Peyer's patch (tissue), 4 donors: ENCODE measurements at places on chromosomes 5 and 9.

GRCh38 chr5:148816782-148817181, 9.6 kb upstream of the ADRB2 start:
- no peak for DNase-seq

- DNase-seq: no peak
Observed at GRCh38 chr5:14364096-14364495, 217.5 kb upstream of the OTULINL start.

DNA sequence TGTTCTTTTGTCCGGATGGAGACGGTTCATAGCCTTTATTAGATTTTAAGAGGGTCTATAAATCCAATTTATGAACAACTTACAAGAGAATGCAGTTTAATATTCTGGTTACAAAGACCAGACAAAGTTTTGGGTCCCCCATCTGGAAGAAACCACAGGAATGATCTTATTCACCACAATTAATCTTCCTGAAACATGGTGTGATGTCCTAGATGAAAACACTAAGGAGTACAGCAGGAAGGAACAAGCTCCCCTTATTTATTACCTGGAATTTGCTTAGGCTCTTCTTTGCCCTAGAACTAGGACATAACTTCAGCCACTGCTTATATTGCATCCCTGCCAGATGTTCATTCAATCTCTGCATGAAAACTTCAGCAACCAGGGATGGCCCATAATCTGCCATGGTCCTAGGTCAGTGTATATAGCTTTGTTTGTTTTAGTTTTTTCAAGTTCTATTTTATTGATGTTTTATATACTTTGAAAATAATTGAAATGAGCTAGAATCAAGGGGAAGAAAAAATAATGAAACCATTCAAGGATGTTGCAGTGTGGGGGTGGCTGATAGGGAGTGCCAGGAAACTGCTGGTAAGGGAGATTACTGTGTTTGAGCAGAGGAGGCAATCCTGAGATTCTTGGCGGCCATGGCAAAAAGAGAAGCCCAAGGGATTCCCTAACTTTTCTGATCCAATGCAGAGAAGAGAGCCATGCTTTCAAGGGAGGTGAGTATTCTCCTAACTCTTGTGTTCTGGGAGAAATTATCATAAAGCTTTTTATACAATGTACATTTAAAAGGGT, 16.8 kb downstream of the TXNDC8 start:
- no peak for DNase-seq

- no peak for DNase-seq
Observed at GRCh38 chr5:78490709-78491485, 130.5 kb downstream of the SCAMP1 start.

GRCh38 chr5:135448071-135448739, 1.1 kb upstream of the DCANP1 start:
- DNase-seq: no peak

DNA sequence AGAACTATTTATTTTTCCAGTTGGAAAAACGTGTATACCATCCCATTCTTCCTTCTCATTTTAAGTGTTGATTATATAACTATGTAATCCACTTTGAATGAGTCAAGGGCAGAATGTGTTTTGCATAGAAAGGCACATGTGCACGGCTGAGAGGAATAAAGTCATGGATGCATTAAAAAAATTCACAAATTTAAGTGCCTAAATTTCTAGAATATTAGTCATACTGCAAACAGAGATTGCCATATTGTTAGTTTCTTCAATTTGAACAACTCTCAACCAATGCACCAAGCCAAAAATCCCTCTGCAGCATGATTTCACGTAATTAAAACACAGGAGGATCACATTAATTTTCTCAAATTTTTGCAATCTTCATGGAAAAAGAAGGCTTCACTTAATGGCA, 166.3 kb downstream of the MPDZ start:
- no peak for DNase-seq

GRCh38 chr5:31561946-31562345, 29.8 kb downstream of the C5orf22 start:
- no peak for DNase-seq

- DNase-seq: no peak
Observed at GRCh38 chr5:170757182-170757601, 26.3 kb upstream of the GABRP start.

DNA sequence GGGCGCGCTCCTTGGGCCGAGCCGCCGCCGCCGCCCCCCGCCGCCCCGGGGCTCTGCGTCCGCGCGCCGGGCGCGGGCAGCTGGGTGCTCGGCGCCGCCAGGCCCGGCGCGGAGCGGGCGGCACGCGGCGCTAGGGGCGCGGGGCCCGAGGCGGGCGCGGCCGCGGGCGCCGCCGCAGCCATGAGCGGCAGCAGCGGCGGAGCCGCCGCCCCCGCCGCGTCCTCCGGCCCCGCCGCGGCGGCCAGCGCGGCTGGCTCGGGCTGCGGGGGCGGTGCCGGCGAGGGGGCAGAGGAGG, 351 bp downstream of the TRIO start:
- DNase-seq: no peak

DNA sequence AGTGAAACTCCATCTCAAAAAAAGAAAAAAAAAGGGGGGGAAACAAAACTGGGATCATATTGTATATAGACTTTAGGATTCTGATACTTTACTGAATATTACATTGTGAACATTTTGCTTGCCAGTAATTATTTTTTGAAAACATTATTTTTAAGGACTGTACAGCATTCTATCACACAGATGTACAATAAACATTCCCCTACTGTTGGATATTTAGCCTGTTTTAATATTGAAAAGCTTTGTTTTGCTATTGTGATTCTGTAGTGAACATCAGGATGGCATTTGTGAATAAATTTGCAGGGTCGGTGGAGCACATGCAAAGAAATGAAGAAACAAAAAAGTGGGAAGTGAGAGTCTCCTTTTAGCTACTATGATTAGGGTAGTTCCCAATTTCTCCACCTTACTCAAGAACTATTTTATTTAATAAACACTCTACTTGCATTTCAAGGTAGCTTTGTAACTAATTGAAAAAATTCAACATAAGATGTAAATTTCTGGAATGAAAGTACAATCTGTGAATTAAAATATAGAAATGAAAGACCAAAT, 18.7 kb downstream of the RASGRF2 start:
- DNase-seq: no peak

DNA sequence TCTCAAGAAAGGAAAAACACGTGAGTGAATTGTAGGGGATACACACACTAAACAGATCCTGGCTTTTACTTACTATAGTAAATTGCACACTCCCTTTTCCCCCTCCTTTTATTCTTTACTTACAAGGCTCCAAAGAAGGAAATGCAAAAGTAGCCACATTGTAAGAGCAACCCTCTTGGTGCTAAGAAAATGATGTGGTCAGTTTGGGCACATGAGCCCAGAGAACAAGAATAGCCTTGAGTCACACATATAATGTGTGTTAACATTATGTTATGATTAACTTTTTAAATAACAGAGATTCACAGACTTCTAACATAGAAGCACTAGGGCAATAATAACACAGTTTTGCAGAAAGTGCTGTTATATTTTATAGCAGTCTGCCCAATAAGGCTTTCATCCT, 48.5 kb downstream of the PCSK5 start:
- no peak for DNase-seq

GRCh38 chr5:127409921-127410675, 107.3 kb upstream of the PRRC1 start:
- DNase-seq: no peak

DNA sequence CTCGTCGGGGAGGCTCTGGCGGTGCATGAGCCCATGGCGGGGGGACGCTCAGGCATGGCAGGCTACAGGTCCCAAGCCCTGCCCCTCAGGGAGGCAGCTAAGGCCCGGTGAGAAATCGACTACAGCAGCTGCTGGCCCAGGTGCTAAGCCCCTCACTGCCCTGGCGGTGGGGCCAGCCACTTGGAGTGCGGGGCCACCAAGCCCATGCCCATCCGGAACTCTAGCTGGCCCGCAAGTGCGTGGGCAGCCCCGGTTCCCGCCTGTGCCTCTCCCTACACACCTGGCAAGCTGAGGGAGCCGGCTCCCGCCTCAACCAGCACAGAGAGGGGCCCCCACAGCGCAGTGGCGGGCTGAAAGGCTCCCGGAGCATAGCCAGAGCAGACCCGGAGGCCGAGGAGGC, 1896.9 kb upstream of the CDH6 start:
- DNase-seq: no peak

GRCh38 chr9:113922160-113922559, 46.1 kb downstream of the ZNF618 start:
- DNase-seq: no peak

GRCh38 chr9:26301659-26302058, 590.9 kb downstream of the CAAP1 start:
- DNase-seq: no peak

DNA sequence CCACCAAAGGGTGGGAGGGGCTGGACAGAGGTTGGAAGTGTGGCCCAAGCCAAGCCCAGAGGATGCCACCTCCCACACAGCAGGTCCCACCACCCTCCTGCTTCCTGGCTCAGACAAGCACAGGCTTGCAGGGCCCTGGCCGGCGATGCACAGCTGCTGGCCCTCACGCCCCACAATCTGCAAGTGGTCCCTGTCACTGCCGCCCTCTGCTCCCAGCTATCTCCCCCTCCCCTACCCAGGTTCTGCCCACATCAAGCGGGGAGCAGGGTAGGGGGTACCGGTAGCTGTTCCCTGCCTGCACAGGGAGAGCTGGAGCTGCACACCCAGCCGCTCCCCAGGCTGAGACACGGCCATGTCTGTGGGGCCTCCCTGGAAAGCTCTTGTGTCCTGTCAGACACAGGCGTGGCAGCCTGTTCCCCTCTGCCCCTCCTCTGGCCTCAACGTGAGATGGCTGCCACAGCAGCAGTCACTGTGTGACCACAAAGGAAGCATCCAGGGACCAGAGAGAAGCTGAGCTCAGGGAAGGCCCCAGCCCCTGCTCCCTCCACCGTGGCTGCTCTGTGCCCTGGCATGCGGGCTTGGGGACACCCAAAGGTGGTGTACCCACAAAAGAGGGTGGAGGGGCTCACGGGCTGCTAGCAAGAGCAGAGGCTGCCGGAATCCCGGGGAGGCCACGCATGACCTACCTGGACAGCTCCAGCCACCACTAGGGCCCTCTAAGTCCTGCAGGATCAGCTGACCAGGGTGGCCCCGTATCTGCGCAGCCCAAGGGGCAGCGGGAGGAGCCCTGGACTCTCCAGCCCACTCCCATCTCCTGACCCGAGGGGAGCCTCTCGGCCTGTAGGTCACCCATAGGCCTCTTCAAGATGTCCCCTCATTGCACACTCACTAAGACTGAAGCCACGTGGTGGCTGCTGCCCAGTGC, 10.9 kb upstream of the ZDHHC11 start:
- DNase-seq: no peak

- DNase-seq: no peak
Observed at GRCh38 chr9:98219364-98219716, 26.9 kb upstream of the CORO2A start.

DNA sequence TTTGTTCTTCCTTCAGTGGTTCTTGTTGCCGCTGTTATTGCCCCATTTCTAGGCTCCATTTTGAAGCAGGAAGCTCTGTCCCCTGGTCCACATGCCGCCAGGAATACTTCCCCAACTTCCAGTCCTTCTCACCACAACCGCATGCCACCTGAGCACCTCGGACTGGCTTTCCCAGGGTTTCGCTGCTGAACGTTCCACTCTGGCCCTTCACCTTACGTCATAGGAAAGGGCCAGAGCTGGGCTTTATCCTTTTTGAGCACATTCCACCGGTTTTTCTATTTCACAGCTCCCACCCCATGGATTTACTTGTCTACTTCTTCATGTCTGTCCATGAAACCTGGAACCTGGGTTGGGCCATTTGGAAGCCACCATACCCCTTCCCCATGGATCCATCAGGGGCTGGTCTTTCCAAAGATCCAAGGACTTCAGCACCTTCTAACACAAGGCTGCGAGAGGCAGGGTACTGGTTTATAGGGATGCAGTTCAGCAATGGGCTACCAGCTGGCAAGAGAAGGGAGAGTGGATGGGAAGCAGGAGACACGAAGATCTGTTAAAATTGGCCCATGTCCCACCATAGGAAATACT, 557.4 kb downstream of the BNC2 start:
- DNase-seq: no peak

DNA sequence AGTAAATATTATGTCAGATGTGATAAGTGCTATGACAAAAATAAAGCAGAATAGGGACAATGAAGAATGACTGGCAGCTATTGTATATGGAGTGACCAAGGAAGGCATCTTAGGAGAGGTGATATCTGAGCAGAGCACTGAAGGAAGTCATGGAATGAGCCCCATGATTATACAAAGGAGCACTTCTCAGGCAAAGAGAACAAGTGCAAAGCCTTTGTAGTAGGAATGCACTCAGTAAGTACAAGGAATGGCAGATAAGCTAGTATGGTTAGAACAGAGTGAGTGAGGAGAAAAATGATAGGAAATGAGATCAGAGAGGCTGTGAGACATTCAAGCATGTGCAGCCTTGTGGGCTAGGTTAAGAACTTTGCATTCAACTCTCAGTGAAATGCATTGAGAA, 214.8 kb downstream of the LURAP1L start:
- no peak for DNase-seq

DNA sequence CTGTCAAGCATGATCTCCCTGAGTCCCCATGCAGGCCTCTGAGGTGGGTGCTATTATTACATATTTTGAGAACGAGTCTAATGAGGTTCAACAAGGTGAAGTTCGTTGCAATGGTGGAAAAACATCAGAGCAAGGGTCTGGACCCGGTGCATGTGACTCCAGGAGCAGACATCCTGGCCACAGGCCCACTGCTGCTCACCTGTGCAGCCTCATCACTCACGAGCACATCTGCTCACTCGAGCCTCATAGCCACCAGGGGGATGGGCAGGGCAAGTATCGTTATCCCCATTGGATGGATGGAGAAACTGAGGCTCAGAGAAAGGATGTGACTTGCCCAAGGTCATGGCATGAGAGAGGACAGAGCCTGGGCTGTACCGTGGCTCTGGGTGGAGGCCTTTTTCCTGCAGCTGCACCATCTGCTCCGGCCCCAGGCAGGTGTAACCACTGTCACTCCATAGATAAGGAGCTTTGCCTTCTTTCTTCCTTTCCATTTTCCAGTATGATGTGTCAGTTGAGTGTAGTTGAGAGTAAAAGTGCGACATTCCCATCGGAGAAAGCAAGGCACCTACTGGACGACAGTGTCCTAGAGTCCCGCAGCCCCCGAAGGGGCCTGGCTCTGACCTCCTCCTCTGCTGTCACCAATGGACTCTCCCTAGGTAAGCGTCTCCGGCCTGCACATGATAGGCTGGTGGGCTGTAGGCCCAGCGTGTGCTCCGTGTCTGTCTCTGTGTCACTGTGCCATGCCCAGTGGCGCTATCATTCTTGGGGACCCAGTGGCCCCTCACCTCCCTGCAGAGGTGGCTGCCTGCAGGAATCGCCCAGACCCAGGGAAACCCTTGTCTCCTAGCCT, 68.4 kb upstream of the GARNL3 start:
- no peak for DNase-seq

DNA sequence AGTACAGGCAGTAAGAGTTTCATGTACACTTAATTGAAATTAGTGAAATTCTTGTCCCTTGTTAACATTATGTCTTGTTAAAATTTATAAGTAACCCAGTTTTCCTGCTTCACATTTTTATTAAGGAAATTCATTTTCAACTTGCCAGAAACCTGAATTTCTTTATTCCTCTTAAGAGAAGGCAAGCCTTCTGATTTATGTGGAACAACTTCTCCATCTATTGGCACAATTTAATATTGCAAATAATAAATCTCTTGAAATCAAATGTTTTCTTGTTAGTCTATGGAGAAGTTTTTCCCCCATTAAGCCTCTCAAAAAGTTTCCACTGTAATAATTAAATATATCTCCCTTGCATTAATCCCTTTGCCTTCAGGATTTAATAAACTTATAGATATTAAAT, 33.8 kb upstream of the ACO1 start:
- DNase-seq: no peak
